ENCODE measurements at places on chromosomes 11 and 22.

GRCh38 chr11:19558189-19558986 is 154.2 kb upstream of the NAV2 start:
- no peak for DNase-seq

DNA sequence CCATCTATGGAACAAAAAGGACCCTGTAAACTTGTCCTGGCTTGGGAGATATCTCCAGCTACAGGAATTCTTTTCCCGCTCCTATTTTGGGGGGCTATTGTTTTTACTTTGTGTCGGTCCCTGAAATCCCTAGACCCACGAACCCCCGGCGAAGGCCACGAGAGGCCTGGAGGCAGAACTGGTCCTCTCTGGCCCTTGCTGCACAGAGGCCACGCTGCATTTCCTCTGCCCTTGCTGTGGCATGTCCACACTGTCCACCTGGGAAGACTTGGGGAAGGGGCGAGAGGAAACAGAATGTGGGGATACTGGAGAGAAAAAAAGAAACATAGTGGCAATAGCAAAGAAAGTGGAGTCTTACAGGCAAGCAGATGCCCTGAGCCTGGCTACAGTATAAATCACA is 2.3 kb upstream of the ANO1 start:
- peak; percentile 61 for DNase-seq

DNA sequence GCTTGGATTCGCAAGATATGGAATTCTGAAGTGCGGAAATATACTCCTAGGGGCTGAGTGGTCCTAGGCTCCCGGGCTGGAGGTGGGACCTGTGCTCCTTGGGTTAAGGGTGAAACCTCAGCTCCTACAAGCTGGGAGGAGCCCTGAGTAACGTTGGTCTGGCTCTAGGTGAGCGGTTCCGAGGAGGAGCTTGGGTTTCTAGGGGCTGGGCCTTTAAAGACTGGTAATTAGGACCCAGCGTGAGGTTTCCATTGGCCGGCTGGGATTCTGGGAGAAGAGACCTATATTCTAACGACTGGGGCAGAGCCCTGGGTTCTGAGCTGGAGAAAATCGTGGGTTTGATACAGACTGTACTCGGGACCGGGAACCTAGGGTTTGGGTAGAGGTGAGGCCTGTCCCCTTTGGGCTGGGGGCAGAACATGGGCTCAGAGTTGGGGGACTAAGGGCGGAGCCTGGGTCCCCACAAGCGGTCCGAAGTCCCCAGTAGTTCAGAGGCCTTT is 882 bp upstream of the MAP4K2 start:
- no peak for DNase-seq

DNA sequence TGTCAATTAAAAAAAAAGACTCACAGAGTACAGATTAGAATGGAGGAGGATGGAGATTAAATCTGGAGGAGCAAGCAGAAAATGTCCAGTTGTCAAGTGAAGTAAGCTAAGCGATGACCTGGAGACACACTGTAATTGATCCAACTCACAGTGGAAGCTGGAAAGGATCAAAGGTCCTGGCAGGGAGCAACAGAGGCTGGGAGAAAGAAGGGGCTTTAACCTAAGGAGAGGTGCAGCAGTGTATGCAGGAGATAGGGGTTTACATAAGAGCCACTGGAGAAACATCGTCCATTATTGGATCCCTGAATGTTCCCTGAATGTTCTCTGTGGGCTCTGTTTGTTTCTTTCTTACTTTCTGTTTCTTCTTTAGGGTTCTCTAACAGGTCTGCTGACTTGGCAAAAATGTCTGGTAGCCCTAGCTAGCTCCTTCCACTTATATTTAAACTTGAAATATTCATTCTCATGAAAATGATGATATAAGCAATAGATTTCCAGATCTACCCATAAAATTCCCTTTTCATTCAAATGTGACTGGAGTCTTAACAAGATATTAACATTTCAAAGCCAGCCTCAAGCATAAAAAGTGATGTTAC is 30.1 kb upstream of the CAT start:
- DNase-seq, result no peak

DNA sequence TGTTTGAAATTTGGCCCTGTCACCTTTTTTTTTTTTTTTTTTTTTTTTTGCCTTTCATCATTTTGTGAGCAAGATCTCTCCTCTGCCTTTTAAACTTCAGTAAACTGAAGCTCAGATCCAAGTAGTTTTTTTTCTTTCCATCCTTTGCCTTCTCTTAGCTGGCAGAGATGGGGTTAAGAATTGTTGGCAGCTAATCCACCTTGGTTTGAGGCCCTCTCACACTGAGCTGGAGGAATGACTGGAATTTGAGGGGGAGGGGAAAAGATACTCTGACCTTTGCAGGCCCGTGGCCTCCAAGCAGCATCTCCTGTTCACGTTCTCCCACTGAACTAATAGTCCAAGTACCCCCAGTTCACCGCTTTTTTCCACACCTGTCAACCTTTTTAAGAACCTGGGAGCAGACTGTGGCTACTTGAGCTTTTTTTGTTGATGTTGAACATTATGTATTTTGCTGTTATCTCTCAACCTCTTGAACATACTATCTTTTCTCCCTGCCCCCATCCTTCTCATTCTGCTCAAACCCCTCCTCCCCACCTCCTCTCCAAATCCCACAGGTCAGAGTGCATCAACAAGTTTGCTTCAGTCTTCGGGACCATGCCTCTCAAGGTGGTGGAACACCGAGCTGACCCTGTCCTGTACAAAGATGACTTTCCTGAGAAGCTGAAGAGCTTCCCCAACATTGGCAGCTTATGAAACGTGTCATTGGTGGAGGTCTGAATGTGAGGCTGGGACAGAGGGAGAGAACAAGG is 66.2 kb downstream of the ALX4 start:
- DNase-seq, result no peak

DNA sequence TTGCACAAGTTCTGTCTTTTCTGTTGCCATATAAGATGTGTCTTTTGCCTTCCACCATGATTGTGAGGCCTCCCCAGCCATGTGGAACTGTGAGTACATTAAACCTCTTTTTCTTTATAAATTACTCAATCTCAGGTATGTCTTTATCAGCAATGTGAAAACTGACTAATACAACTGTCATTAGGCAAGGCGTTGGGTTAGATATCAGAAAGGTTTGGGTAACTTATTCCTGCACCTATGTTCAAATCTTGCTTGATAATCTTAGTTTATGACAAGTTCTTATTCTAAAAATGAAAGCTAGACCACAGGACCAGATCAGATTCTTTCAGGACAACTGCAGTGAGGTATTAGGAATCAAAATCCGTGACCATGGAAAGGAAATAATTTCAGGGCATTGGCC is 160.6 kb upstream of the BDNF start:
- DNase-seq, result no peak

DNA sequence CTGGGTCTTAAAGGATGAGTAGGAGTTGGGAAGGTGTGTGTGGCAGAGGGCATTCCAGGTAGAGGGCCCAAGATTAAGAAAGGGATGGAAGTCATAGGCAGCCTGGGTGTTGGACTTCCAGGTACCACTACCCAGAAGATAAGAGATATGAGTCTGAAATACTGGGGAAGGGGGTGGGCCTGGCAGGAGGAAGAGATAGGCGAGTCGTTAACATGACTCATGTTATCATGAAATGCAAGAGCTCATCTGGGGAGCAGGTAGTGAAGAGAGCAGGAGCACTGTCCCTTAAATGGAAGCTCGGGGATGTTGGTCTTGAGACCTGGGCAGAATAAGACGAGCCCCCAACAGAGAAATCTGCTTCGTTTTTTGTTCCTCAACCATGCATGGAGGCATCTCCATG is 10.2 kb downstream of the ZC3H7B start:
- DNase-seq, result no peak

DNA sequence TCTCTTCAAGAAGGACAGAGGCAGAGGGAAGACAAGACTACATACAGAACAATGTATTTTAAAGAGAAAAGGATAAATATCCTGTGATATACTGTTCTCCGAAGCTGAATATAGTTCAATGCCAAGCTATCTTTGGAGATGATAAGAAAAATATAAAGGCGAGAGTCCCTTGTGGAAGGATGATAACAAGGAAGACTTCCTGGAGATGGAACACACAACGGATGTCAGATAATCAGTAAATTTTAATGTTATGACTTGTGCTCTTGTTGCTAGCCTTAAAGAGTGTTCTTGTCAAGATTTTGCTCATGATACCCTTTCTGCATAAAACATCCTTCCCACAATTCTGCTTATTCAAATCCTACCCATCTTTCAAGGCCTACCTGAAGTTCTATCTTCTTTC is 6.8 kb upstream of the CTR9 start:
- no peak for DNase-seq

- no peak for DNase-seq
Observed at GRCh38 chr11:27255447-27255828, 107.6 kb downstream of the CCDC34 start.

DNA sequence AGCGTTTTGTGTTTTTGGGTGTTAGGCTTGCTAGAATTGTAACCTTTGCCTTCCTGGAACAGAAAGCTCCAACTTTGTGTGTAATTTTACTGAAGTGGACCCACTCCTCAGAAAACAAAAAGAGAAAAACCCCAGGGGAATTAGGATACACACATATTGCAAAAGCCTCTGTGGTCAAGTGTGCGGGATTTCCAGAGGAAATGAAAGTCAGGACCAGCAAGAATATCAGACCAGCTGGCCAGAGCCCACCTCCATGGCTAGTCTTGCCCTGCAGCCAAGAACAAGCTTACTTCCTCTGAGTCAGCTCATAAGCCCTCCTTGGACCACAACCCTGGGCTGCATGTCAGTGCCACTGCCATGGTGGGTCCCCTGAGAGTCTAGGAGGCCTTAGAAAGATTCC is 37.0 kb upstream of the FTH1 start:
- DNase-seq, result no peak

- DNase-seq, result no peak
Observed at GRCh38 chr11:66856496-66857233, at the start of gene LRFN4. Gene LRFN4, plus strand, starts transcription at chr11:66857064. Its CDS starts 681 bp downstream, at chr11:66857745.

GRCh38 chr22:49099496-49100124 is 728.1 kb downstream of the BRD1 start:
- DNase-seq, result no peak

GRCh38 chr11:60396799-60397198 is 540 bp downstream of the MS4A14 start:
- no peak for DNase-seq

DNA sequence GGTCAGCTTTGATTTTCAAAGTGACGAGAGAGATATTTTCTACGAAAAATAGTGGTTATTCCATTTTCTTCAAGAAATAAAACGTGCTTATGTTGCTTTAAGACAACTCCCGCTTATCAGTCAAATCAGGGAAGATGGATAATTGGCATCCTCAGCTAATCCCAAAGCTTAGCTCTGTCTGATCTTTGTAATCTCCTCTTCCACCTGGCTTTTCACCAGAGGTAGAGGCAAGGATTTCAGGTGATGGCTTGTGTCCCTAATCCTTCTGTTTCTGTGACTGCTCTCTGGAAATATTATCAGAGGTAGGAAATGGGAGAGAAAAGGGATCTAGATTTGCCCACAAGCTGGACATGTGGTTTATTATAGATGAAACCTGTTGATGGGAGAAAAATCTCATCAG is 78.9 kb downstream of the DBX1 start:
- DNase-seq, result no peak

DNA sequence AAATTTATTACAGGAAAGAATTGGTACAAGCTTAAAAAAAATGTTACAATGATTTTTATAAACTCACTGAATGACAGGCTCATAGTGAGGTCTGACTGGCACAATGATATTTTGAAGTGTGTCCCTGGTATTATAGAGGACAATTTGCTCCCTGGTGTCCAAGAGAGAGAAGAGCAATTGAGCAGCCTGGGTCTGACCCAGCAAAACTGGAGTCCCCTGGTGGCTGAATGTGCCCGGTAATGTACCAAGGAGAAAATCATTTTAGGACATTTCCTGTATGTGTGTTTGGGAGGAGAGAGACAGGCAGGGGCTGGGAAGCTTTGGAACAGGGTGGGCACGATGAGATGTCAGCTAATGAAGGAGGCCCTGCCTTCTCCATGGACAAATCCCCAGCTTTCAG is 125.3 kb downstream of the APOL5 start:
- no peak for DNase-seq

- no peak for DNase-seq
Observed at GRCh38 chr11:134807997-134808396, 396.0 kb upstream of the B3GAT1 start.

DNA sequence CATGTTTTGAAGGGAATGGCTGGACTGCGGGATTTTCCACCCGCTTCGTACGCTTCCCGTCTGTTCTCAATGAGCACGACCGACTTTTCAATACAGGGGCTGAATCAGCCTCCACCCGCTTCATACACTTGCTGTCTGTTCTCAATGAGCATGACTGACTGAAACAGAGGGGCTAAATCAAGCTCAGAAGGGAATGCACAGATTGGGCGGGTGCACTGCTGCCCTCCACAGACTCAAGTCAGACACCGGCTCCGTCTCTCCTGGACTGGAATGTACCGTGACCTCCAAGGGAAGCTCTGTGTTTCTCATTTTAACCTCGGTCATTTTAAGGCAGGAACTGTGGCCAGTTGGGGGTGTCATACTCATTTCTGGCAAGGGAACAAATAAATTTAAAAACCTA is 48.5 kb downstream of the BRD1 start:
- no peak for DNase-seq

GRCh38 chr11:77089004-77089545 is 13.6 kb upstream of the OMP start:
- no peak for DNase-seq

- DNase-seq, result no peak
Observed at GRCh38 chr22:27152883-27153282, 495.5 kb downstream of the MIAT start.

- DNase-seq, result peak; percentile 73
Observed at GRCh38 chr11:2762031-2762380, 62.2 kb upstream of the KCNQ1OT1 start.

DNA sequence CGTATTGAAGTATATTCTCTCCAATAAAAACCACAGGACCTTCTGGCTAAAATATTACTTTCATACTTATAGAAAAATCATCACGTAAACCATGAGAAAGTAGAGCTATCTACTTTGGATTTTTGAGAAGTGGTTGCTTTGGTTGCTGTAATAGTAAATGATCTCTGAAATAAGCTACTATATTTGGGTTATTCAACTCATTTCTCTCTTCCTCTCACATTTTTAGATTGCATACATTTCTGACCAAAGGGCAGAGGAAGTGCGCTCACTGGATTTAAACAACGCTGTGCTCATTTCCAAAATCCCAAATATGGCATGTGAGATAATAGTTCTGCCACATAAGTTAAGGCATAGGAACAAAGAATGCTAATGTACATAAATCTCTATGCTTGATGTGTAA is 357.0 kb downstream of the LRRC4C start:
- no peak for DNase-seq

GRCh38 chr11:131201674-131202073 is 168.7 kb upstream of the NTM start:
- DNase-seq, result no peak

DNA sequence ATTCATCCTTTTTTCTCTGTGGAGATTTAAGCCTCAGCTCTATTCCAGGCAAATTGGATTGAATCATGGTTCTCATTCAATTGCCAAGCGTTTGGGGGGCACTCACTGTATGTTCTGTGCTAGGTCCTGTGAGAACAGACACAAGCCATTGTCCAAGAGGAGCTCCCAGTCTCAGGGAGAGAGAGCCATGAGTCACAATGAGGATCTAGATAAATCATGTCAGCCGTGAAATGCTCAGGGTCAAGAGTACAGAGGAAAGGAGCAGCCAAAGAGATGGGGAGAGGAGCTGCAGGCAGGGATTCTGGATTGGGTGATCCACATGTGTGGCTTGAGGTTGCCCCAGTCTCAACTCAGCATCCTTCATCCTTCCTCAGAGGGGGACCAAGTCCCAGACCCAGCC is 93.6 kb downstream of the FEZ1 start:
- DNase-seq, result no peak

- DNase-seq, result no peak
Observed at GRCh38 chr22:26894766-26895485, 237.5 kb downstream of the MIAT start.

GRCh38 chr11:93942176-93942575 is 79.0 kb upstream of the HEPHL1 start:
- DNase-seq, result no peak

Data from cardiac septum (tissue), 1 donor.